Right cardiac atrium (tissue), 5 donors: ENCODE measurements at places on chromosomes 4 and X.
A peak's percentile ranks its signal among the peaks of the same experiment; 100 is the strongest.

GRCh38 chr4:20086799-20087521 is 164.7 kb upstream of the SLIT2 start:
- no peak for DNase-seq

GRCh38 chr4:16006771-16007446 is 43.9 kb upstream of the FGFBP2 start:
- no peak for DNase-seq

- no peak for DNase-seq
Observed at GRCh38 chrX:108001218-108001814, 19.1 kb upstream of the TEX13B start.

DNA sequence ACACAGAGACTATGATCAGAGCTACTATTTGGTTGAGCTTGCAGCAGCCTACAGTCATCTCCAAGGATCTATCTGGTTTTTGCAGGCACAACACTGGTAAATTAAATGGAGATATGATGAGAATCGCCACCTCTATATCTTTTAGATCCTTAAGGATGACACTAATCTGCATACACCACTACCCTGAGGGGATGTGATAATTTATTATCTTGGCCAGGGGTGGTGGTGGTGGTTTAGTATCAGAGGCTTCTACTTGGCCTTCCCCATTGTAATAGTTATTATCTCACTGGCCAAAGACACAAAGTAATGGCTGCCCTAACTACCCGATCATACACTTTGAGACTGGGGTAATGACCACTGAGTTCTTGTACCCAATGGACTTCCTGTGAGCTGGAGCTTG is 21.2 kb downstream of the CCDC160 start:
- DNase-seq = no peak

GRCh38 chr4:80240976-80241375 is 25.5 kb upstream of the FGF5 start:
- DNase-seq = no peak

- DNase-seq = no peak
Observed at GRCh38 chrX:56069299-56069931, 162.7 kb upstream of the KLF8 start.

GRCh38 chr4:83231620-83232076 is 53.0 kb downstream of the COQ2 start:
- no peak for DNase-seq

DNA sequence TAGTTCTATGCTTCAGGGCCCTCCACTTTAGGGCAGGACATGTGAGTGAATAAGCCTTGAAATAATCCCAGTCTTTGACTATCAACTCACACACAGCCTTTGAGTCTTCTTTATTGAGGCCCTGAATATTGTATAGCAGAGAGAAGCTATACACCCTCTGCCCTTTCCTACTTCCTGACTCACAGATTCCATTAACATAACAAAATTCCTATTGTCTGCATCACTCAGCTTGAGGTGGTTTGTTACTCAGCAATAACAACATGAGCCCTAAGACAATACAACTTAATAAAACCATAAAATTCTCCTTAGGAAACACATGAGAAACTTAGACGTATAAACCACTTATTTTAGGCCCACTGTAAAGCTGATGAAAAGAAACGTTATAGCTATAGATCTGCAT is 680.3 kb upstream of the DIAPH2 start:
- no peak for DNase-seq

GRCh38 chrX:153741446-153741845 is 16.8 kb downstream of the ABCD1 start:
- no peak for DNase-seq

DNA sequence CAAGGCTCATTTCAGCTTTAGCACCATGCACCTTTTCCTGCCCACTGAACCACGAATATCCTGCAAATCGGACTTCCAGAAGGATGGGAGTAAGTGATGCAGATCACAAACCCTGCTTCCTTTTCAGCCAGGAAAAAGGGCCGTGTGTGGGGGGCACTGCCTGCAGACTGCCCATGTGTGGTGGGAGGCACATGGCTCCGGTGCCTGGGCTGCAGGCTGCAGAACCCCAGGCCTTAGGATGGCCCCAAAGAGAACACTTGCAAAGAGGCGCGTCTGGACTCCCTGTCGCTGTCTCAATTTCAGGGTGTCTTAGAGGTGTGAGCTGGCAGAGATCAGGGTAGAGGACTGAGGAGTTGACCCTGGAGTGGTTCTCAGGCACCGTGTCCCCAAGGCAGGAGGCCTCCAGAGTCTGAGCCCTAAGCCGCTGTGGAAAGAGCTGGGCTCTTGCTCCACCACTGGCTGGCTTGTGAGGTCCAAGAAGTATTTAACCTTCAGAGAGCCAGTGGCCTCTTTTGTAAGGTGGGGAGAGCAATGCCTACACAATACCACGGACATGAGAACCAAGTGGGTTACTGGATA is 97.0 kb downstream of the ENPP6 start:
- no peak for DNase-seq

DNA sequence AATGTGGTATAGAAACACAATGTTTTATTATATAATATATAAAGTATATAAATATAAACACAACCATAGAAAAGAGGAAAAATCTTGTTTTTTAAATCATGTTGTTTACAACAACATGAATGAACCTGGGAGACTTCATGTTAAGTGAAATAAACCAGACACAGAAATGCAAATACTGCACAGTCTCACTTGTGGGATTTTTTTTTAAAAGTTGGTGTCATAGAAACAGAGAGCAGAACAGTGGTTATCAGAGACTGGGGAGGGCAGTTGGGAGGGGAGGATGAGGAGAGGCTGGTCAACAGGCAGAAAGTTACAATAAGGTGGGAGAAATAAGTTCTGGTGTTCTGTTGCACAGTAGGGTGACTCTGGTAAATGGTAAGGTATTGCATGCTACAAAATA is 57.1 kb downstream of the FREM3 start:
- no peak for DNase-seq

DNA sequence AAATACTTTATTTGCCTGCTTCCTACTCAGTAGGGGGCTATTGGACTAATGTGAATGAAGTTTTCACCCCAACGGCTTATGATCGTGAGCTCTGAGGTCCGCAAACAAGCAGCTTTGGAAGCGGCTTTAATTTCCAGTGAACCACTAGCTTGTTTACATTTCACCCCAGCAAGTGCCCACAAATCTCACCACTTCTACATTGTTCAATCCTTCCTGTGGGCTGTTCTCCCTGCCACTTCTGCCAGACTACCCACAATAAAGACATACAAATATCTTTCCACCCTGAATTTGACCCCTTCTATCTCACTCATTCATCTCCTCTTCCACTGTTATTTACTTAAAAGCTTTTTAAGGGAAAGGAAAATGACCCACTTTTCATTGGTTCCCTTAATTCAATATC is 98.0 kb downstream of the CDS1 start:
- no peak for DNase-seq

GRCh38 chr4:23973308-23973855 is 83.5 kb upstream of the PPARGC1A start:
- no peak for DNase-seq

- DNase-seq = peak; percentile 28
Observed at GRCh38 chr4:165131247-165131832, 18.7 kb upstream of the TMEM192 start.
